Activated CD8-positive, alpha-beta memory T cell treated with anti-CD3 and anti-CD28 coated beads for 48 hours (primary cell): ENCODE measurements at places on chromosomes 7 and 10.

GRCh38 chr7:113366122-113366521 is 247.8 kb upstream of the SMIM30 start:
- DNase-seq, result no peak

DNA sequence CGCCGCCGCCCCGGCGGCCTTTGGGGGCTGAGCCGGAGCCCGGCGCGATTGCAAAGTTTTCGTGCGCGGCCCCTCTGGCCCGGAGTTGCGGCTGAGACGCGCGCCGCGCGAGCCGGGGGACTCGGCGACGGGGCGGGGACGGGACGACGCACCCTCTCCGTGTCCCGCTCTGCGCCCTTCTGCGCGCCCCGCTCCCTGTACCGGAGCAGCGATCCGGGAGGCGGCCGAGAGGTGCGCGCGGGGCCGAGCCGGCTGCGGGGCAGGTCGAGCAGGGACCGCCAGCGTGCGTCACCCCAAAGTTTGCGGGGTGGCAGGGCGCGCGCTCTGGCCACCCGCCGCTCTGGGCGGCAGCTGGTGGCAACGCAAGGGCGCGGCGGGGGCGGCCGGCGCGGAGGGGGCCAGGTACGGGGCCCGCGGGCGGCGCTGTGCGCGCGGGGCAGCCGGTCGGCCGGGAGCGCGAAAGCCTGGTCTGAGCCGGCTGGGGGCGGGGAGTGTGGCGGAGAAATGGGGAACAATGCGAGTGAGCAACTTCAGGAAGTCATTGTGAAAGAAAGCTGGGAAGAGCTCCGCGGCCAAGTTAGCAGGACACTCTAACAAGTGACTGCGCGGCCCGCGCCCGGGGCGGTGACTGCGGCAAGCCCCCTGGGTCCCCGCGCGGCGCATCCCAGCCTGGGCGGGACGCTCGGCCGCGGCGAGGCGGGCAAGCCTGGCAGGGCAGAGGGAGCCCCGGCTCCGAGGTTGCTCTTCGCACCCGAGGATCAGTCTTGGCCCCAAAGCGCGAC is at the start of gene IKZF1:
TSS of gene IKZF1 (plus strand) at position 588 of the 782 bp plus-strand sequence. CDS start 14,346 bp downstream, outside the sequence.
- DNase-seq, result no peak

DNA sequence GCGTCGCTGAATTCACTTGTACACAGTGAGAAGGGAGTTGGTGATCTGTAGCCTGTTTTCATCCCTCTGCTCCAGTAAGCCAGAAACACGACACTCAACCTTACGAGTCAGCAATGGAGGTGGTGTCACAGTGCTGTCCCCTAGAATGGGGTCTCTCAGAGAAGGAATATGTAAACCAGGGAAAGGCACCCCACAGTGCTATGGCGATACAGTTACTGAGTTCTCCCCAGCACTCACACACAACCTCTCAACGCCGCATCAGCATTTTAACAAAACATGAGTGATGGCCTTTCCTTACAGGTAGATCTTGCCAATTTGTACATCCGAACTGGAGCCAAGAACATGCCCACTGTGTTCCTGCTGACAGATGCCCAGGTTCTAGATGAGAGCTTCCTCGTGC is 196.3 kb downstream of the CDCA7L start:
- no peak for DNase-seq

GRCh38 chr7:79337717-79338116 is 115.8 kb downstream of the MAGI2 start:
- DNase-seq, result no peak

DNA sequence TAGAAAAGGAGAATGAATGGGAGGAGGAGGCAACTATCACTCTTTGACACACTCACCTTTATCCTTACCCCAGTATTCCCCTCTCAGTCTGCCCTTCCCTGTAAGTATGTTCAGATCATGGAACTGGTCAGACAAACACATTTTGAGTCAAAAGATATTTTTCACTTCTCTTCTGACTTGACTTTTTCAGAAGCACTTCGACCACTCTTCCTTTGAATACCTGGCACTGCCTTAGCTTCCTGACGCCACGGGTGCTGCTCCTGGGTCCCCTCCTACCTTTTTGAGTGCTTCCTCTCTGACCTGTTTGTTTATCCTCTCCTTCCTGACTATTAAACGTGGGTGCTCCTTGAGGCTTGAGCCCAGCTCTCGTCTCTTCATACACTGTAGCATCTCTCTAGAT is 19.8 kb upstream of the C10orf67 start:
- no peak for DNase-seq

DNA sequence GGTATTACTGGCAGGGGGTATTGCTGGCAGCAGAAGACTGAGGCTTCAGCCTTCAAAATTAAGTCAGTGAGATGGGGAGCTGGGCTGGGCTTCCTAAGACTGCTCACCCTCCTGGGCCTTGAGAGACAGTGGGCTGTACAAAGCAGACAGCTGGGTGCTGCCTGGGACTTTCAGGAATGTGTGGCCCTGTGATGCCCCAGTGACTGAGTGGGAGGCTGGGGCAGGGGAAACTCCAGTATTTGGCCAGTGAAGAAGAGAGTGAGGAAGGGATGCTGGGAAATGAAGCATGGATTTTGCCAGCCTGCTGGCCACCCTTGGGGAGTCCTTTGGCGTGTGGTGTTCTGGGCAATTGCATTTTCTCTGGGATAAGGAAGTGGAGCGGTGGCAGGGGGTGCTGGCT is 442 bp downstream of the ANKRD2 start:
- DNase-seq, result no peak

DNA sequence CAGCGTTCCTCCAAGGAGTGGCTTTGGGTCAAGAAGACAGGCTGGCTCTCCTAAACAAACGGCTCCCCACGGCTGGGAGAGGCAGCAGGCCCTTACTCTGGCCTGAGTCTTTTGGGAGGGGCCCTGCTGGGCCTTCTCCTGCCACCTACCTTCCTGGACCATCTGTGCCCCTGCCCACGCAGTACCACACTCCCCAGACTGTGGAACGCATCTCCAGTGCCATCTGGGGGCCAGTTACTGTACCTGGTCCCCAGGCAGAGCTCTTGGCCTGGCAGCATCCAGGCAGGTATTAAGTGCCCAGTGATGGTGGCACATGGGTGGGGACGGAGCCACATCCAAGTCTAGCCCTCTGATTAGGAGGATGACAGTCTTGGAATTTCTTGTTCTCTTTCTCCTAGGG is 14.4 kb downstream of the ALKBH4 start:
- DNase-seq, result no peak

DNA sequence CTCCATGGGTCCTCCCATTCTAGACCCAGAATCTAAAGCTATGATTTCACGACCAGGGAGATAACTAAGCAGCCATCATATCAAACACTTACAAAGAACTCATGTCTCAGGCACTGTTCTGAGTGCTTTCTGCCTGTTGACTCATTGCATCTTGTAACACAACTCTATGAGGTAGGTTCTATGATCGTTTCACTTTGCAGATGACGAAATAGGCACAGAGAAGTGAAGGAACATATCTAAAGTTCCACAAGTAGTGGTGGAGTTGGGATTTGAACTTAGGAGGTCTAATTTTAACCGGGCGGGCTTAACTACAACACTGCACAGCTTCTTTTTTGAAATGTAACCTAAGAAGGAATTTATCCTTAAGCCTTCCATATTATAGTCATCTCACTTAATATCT is 2.9 kb downstream of the RBP4 start:
- no peak for DNase-seq

DNA sequence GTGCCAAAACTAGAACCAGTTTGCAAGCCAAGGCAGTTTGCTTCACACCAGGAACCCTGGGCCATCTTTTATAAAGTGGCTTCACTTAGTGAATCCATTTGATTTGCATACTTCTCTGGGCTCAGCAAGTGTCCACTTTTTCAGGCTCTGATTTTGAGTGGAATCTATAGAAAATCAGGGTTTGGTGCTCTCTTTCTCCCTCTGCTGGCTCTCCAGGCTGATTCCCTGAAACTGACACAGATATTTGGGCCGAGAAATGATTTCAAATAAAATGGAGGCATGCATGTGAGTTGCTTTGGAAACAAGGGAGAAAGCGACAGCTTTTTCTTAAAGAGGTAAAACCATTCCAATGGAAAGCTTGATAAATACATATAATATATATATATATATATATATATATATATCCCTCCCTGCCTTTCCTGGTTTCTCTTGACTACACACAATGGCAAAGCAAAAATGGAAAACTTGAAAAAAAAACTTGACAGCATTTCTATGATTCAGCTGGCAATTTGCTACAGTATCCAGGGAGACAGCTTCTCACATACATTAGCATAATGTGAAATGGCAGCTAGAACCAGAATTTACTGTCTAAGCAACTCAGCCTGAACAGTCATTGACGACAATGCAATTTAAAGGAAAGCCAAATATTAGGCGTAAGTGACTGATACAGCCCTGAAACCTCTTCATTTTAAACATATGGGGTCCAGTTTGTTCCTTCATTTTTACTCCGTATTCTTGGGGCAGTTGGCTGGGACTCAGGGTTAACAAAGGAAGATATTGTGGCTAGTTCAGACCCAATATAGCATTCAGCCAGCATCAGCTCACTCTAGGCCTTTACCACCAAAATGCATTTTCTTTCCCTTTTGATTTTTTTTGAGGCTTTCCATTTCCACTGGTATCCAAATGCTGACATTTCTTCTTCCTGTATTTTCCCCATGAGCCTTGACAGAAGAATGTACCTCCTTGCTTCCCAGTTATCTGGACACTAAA is 188.5 kb downstream of the TMEM178B start:
- no peak for DNase-seq

DNA sequence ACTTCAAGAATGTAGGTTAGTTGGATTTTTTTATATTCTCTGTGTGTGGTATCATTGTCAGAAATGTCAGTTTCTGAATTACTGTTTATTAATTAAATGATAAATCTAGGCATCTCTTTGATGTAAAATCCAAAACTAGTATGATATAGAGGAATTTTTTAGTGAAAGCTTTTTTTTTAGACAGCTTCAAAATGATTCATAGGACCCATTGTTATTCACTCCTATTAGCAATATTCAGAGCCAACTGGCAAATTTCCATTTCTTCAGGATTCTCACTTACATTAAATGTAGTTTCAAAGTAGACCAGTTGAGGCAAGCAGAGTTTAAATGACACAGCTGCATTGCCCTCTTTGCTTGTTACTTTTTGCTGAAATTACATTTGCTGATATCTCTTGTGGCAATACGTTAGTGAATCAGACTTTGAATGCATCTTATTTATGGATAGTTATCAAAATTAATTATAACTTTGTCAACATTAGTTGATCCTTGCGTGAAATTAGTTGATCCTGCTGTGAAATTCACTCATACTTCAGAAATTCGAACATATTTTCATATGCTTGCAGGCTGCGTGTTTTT is 20.3 kb downstream of the ZNF277 start:
- no peak for DNase-seq

DNA sequence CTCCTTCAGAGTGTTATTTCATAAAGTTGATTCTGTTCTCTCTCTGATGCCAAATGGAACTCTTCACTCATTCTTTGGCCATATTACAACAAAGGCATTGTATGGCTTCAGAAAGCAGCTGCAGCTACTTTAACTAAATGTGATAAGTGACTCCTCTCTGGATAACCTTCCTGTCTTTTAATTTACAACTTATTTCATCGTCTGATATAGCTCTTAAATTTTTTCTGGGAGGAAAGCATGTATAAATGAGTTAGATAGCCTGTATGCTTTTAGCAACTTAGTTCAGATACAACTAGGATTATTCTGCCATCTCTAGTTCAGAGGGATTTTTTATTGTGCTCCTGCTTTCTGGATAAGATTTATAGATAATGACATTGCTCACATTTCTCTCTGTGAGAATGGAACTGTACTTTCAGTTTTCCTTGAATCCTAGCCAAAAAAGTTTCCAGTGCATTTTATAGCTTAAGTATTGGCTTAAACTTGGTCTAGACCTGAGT is 57.5 kb downstream of the KLHDC10 start:
- DNase-seq, result no peak

DNA sequence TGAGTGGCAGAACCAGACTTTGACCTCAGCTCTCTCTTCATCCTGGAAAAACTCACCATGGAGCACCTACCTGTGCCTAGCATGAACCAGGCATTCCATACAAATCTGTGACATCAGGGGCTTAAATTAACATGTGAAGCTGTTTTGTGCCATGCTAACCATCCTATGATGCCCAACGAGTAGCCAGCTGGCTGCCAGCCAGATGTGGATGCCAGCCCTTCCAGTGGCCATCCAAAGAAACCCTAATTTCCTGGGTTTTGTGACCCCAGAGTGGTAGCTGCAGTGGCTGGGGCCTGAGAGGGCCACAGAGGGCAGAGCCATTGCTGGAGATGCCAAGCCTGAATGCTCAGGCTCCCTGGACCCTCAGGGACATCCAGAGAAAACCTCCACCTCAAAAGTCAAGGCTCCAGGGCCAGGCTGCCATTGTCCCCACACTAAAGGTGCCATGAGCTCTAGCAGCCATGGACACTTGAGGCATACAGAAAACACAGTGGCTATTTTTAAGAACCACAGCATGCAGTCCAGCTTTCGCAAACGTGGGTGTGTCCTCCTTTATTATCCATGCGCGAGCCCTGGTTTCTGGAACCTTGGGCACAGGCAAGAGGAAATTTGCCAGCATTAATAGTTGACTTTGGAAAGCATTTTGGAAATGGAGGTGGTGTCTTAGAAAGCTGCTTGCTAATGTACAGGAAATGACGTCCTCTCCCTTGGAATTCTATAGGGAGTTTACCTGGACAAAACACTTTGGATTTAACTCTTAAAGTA is 6.0 kb downstream of the CPXM2 start:
- DNase-seq, result no peak

- DNase-seq, result no peak
Measured at GRCh38 chr7:116342125-116342524, 131.8 kb downstream of the TES start.

DNA sequence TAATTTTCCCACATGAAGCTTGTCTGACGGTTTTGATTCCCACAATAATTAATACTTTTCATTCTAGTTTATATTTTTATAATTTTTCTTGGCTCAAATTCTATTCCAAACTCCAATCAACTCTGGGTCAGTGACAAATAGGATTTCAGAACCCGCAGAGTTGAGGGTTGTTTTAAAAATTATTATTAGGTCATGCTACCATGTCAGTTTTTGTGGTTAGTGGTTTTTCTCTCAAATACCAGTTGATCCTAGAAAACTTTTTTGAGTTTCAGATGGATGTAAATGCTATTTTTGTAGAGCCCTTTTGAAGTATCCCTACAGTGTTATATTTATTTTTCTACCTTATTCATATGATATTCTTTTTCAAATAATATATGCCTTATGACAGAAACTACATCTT is 237.4 kb downstream of the SEMA3D start:
- DNase-seq, result no peak

GRCh38 chr7:42690794-42691639 is 220.9 kb downstream of the C7orf25 start:
- DNase-seq, result no peak

GRCh38 chr7:20365486-20365885 is 34.8 kb downstream of the ITGB8 start:
- no peak for DNase-seq

DNA sequence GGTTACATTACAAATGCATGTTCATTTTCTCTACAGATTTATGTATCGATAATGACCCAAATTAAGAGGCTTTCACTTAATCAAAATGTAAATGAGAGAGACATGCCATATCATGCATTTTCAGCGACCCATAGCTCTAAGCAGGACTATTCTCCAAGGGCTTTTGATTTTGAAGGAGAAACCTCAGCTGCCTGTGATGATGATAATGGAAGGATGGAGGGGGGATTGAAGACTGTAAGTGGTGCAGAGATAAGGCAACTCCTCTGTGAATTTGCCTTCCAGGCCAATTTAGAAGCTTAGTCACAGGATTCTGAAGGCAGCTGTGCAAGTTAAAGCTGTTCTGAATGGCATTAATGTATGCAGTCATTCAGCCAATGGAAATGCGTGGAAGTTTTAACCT is 8.3 kb downstream of the VSTM2A start:
- DNase-seq, result no peak

GRCh38 chr7:24388212-24388611 is 104.2 kb downstream of the NPY start:
- no peak for DNase-seq
